Daoy (cell line): ENCODE measurements at places on chromosomes 5 and 9.
A peak's percentile ranks its signal among the peaks of the same experiment; 100 is the strongest.

DNA sequence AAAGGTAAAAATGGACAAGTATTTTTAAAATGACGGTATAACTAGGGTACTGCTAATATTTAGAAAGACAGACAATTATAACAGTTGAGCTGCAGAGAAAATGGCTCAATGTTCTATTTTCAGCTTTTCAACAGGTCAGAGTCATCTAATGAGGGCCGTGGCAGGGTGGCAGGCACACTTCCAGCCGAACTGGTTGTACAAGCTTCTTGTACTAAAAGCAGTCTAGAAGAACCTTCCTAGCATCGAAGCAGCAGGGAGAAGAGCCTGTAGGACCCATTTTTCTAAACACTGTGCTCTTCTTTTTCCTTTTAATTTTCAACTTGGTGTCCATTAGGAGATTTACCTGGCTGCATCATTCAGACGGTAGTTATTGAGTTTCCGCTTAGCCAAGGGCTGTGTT lies 85.6 kb downstream of the SLC28A3 start:
- no peak for DNase-seq

- peak; percentile 95 for DNase-seq
Observed at GRCh38 chr5:77139001-77139400, 51.9 kb upstream of the ZBED3 start.

- peak; percentile 91 for DNase-seq
Observed at GRCh38 chr5:147303976-147304375, 69.2 kb downstream of the STK32A start.

DNA sequence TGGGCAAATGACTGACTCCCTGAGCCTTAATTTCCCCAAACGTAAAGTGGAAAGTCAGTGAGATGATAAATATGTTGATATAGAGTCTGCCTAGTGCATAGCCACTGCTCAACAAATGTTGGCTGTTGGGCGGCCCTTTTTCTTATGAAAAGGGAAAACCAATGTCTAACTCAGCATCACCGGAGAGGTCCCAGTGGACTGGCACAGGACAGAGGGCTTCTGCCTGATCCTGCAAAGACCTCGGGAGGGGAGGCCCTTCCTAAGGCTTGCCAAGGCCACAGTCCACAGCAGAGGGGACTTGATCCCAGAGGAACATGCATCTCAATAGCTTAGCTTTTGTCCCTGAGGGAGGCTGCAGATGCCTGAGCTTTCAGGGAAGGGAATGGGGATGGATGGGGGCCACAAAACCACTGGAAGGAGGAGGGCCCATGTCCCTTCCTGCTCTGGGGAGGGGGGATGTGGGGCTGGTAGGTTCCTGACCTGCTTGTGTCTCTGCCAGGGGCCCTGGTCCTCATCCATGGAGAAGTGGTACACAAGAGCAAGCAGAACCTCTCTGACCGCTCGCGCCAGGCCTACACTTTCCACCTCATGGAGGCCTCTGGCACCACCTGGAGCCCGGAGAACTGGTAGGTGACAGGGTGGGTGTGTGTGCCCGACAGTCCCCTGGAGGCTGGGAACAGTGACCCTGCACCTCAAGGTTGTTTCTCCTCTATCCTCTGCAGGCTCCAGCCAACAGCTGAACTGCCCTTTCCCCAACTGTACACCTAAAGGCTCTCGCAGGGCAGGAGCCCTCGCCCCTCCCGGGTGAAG lies 6.3 kb downstream of the DOLK start:
- no peak for DNase-seq

GRCh38 chr5:39062530-39062929 lies 11.7 kb downstream of the RICTOR start:
- no peak for DNase-seq

- no peak for DNase-seq
Observed at GRCh38 chr9:96877269-96877668, 23.0 kb upstream of the ZNF782 start.

GRCh38 chr9:124197177-124198095 lies 60.3 kb upstream of the NEK6 start:
- DNase-seq, result no peak

GRCh38 chr5:110757118-110757729 lies 18.4 kb downstream of the SLC25A46 start:
- peak; percentile 27 for DNase-seq

DNA sequence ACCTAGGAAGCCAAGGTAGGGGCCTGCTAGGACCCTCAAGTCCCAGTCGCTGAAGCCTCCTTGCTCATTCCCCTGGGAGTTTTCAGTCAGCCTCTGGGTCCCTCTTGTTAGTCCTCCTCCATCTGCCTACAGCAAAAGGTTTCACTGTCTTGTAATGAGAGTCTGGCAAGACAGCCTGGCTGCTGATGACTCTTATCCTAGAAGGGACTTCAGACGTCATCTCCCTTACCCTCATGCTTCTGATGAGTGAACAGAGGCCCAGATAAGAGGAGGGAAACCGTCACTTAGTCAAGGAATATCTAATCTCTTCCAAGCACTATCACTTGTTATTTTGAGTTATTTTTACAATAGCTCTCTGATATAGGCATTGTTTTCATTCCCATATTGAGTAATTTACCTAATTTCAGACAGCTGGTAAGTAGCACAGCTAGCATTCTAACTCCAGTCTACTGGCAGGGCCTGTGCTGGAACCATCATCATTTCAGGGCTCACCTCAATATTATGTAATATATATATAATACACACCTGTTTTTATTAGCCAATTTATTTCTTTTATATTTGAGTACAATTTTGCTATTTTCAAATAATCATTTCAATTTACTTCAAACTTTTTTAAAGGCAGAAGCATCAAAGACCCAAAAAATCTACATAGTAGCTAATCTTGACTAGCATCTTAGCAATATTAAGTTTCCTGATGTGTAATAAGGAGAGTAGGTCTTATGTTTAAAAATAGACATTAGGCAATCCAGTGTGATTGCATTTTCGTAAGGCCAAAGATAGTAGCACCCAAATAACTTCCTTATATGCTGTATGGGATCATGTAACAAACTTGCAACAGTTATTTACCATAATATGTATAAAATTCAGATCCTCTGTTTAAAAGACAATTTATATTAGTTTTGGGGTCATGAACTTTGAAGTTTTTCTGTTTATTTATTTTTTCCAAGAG lies 7.9 kb downstream of the CMYA5 start:
- DNase-seq, result no peak

- no peak for DNase-seq
Observed at GRCh38 chr5:7382588-7382987, 13.3 kb upstream of the ADCY2 start.

DNA sequence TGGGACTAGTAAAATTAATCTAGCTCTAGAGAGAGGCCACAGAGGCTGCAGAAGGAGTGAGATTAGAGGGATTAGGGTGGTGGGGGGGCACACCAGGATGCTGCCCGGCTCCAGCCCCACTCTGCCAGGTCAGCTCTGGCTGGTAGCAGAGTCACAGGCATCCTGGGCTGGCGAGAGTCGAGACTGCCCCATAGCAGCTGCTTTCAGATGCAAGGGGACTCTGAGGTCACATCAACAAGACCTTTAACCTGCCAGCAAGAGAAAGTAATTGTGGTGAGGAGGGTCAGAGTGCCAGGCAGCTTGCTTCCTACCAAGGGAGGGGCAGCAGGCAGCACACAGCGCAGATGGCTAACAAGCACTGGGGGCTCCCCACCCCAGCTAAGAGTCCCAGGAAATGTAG lies 7.5 kb downstream of the EPB41L4B start:
- DNase-seq, result no peak

GRCh38 chr5:168114444-168115017 lies 176.9 kb upstream of the WWC1 start:
- peak; percentile 69 for DNase-seq

- no peak for DNase-seq
Observed at GRCh38 chr9:114065304-114065703, 12.8 kb downstream of the AMBP start.

- DNase-seq, result no peak
Observed at GRCh38 chr9:111839387-111839786, 44.6 kb upstream of the SHOC1 start.

- DNase-seq, result no peak
Observed at GRCh38 chr5:142104491-142104890, 4.1 kb upstream of the NDFIP1 start.

GRCh38 chr5:6448622-6449464 lies at the start of gene UBE2QL1:
TSS of gene UBE2QL1 (plus strand) at chr5:6448859. CDS start at chr5:6448894, 35 bp downstream.
- DNase-seq, result peak; percentile 50

- no peak for DNase-seq
Observed at GRCh38 chr5:149039506-149039905, 23.4 kb downstream of the SH3TC2 start.

DNA sequence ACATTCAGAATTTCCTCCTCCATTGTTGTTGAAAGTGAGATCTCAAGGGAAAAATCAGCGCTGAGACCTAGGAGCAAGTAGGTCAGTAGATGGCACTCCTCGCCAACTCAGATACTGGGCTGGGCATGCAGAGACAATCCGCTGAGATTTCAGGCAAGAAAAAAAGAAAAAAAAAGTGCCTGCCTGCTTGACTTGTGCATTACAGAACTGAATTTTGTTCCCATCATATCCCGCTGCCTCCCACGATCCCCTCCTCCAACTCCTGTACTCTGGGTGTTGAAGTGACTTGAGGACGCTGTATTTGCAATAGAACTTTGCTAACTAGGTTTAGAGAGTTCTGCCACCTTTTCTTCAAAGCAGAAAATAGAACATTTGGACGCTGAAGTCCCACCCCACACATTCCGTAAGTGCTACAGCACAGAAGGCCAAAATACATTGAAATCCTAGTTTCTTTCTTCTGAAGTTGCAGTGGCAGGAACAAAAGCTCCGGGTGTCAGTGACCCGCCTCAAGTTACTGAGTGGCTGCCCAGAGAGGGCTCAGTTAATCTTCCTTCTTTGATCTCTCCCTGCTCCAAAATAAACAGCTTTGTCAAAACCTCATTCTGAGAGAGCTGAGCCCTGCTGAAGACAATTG lies 265.8 kb downstream of the MLLT3 start:
- DNase-seq, result peak; percentile 56

DNA sequence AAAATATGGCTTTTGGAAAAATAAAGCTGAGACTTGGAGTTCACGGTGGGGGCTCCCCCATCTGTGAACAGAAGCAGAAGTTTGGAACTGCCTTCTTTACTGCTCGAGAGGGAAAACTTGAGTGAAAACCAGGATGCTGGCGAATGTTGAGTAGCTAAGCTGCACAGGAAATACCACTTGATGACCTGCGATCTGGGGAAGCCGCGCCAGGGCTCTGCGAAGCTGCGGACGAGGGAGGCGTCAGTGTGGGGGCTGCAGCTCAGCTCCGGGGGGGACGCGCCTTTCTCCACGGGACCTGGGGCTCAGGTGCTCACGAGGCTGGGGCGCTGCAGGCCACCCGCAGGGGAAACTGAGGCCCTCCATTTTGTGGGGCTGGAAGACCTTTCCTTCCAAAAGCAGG lies 62.3 kb downstream of the TENT4A start:
- no peak for DNase-seq

DNA sequence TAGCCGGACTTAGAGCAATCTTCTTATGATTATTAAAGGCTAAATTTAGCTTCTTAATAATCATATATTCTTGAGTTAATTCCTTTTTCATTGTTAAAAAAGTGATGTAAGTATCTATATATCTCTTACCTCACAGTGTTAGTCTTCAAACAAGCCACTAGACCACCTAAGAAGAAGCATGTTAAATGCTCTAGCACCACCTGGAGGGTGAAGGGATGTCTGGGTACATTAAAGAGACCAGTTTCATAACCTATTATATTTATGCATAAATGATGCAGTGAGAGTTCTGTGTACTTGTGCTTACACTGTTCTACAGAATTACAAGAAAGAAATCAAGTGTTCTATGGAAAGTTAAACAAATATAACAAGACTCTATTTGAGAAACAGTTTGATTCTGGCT lies 55.9 kb upstream of the SLCO6A1 start:
- DNase-seq, result no peak

- DNase-seq, result no peak
Observed at GRCh38 chr9:85290019-85290418, 451.7 kb downstream of the AGTPBP1 start.

DNA sequence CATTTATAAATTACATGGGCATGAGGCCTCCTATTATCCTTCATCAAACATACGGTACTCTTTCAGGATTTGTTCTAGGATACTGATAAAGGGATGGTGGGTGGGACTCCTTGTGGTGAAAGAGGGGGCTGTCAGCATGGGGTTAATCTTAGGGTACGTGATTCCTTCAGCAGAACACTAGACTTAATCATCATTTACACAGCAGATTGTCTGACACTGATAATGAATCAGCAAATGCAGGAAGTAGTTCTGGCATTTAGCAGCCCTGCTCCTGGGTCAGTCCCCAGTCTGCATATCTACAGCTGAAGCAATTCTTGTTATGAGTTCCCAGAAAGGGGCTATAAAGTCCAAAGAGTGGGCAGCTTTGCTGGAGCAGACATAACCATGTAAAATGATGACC lies 384.6 kb downstream of the SPOCK1 start:
- DNase-seq, result peak; percentile 49

GRCh38 chr5:44233691-44234090 lies 155.5 kb downstream of the FGF10 start:
- no peak for DNase-seq

GRCh38 chr5:157085930-157086329 lies 22.9 kb downstream of the HAVCR2 start:
- no peak for DNase-seq

- DNase-seq, result no peak
Observed at GRCh38 chr9:89386797-89387196, 68.5 kb downstream of the SECISBP2 start.

DNA sequence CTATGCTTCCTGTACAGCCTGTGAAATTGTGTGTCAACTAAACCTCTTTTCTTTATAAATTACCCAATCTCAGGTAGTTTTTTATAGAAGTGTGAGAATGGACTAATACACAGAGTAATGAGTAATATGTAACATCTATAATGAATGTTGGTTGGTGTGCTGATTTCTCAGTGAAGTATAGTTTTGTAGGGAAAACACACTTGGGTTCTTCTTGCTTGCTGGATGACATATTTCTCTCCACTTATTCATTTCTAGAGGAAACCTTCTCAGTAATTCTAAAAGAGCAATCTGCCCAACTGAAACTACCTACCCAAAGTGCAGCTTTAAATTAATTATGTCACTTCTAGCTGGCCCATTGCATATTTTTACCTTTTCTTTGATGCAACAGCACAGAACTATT lies 81.1 kb upstream of the RORB start:
- no peak for DNase-seq

GRCh38 chr5:73596705-73597328 lies 29.2 kb upstream of the ARHGEF28 start:
- DNase-seq, result peak; percentile 44

DNA sequence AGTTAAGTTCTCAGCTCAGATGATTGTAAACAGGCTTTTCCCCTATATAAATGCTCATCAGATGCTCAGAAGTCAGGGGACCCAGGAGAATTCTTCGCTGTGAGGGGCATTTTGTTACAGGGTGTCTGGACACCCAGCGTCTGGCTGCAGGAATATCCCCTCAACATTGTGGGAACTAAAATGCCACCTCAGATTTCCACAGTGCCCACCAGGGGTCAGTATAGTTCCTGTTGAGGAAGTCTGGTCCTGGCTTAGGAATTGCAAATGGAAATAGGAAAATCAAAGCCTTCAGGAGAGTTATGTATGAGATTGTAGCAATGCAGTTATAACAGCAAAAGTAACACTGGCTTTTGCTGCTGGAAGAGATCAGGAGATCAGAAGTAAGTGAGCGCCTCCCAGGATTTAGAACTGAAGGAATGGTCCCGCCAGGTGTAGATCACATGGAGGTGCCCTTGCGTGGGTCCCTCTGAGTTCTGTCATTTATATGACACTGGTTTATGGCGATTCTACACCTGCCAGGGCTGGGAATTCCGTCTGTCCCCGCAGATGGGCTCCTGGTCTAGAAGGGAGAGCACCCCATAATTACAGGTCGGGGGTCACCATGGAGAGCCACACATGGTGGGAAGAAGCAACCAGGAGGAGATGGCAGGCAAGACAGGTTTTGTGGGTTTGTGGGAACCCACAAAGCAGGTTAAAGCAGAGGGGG lies 47.1 kb upstream of the CTSL start:
- DNase-seq, result peak; percentile 67
